Adrenal gland (tissue), 19 donors: ENCODE measurements at places on chromosomes 6 and 20. TPM values are rescaled to one million over a fixed set of nuclear protein-coding genes. Genes with fewer than 3 reads are reported as not detected.

The TMEM74B gene
- total RNA-seq: 0.97 TPM

The AIF1 gene
- 93.1 TPM for total RNA-seq

The ENPP3 gene
- 18.4 TPM for total RNA-seq

The PDRG1 gene
- total RNA-seq: 10.1 TPM

The DNAH8 gene
- not detected for total RNA-seq
